ENCODE measurements at places on chromosomes 6 and 20.
A peak's percentile ranks its signal among the peaks of the same experiment; 100 is the strongest.

GRCh38 chr6:106380407-106380806 lies 19.9 kb downstream of the CRYBG1 start:
- DNase-seq, result no peak

DNA sequence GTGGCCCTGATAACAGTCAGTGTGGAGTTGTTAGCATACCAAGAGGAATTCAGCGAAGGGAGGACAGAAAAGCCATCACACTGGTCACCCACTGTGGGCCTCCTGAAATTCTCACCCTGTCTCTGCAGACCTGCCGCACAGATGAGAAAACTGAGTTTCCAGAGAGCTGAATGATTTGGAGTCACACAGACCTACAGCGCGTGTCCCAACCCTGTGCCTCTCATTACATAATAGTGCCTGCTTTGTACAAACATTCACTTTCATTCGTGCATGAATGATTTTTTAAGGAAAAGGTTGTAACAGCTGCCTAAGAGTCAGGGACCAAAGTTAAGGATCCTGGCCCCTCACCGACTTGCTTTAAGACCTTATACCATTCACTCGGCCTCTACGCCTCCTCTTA lies 62.7 kb downstream of the THBS2 start:
- DNase-seq, result no peak

DNA sequence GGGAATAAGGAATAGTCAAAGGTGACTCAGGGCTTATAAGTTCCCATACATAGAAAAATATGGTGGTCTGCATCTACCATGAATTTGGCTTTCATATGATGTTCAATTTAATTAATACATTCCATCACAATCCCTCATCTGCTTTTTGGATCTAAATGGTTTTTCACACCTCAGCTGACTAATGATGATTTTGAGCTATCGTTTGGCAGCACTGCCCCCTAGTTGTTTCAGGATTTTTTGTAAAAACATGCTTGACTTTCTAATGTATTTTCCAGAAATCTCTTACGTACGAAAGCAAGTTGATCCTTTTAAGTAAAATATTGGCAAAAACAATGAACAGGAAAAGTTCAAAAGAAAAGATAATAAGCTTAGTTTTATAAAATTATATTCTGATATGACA lies 408.6 kb upstream of the ADGRB3 start:
- no peak for DNase-seq

- DNase-seq, result peak; percentile 24
Measured at GRCh38 chr6:52574709-52575501, 2.0 kb downstream of the TRAM2 start.

DNA sequence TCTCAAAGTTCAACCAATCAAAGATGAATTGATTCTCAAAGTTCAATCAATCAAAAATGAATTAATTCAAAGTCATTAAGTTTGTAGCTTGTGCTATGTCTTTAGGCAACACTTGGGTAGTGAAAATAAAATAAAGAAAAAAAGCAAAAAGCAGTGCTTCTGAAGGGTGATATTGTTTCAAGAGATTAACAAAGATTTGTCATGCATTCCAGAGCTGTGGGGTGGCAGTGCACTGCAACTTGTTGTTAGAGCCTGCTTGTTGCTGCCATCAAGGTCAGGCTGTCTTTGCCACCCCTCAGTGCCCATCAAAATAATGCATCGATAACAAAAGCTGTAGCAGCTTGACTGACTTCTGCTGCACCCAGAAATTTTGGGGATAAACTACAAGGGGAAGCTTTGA lies 128.6 kb downstream of the RNF144B start:
- DNase-seq, result no peak

DNA sequence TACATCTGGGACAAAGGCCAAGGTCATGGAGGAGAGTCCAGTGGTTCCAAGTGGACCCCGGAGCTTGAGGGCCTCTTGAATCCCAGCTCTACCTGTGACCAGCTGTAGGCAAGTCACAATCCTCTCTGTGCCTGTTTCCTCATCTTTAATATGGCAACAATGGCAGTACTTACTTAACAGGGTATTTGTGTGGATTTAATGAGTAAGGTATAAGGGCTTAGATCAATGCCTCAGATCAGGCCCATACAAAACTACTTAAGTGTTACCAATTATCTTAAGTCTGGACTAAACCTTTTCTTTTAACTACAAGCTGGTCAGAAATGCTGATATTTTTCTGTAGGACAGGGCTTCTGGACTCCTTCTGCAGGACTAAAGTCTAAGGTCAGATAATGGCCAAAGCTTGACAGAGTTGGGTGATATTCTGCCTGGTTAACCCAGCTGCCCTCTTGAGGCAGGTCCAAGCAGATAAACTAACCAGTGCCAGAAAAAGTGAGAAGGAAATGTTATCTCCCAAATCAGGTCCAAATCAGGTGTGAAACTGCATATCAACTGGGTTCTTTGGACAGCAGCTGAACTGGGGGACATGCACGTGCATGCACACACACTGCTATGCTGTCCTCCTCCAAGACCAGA lies 2.2 kb downstream of the SULF2 start:
- no peak for DNase-seq

DNA sequence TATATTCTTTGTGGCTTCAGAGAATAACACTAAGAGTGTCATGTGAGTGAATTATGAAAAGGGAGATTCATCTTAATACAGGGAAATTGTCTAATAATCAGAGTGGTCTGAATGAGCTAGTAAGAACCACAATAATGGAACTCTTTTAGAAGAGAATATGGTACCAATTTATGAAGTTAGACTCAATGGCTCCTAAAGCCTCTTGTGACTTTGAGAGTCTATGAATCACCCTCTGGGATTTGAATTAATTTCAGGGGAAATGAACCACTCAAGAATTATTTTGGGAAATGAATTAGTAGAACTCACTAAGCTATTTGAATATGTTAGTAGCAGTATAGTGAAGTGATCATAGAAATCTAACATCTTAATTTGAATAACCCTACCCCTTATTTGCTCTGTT lies 14.3 kb downstream of the PCMT1 start:
- no peak for DNase-seq

DNA sequence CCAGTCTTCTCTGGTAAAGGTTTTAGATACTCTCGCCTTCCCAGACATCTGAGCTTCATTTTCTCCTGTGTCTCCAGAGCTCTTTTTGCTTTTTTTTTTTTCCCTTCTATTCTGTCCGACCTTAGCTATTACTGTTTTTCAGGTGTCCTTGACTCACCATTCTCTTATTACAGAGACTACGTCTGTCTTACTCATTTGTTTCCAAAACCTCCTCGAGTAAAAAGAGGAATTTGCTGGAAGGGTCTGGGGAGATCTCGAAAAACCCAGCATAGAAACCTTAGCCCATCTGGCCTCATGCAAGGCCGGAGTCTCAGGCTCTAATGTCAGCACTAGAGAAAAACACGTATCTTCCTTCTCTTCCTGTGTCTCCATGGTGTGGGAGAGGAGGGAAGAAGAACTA lies 109.2 kb upstream of the CARMIL1 start:
- no peak for DNase-seq

GRCh38 chr6:137645850-137646249 lies 151.7 kb upstream of the OLIG3 start:
- DNase-seq, result no peak

GRCh38 chr20:20856306-20856705 lies 143.9 kb upstream of the RALGAPA2 start:
- no peak for DNase-seq

- DNase-seq, result no peak
Measured at GRCh38 chr6:96299525-96299924, 222.1 kb upstream of the UFL1 start.

GRCh38 chr6:126723541-126724170 lies 383.7 kb downstream of the CENPW start:
- DNase-seq, result no peak

- no peak for DNase-seq
Measured at GRCh38 chr20:44924541-44924940, 14.7 kb downstream of the PABPC1L start.

GRCh38 chr6:129476810-129477209 lies 233.2 kb downstream of the ARHGAP18 start:
- DNase-seq, result no peak

DNA sequence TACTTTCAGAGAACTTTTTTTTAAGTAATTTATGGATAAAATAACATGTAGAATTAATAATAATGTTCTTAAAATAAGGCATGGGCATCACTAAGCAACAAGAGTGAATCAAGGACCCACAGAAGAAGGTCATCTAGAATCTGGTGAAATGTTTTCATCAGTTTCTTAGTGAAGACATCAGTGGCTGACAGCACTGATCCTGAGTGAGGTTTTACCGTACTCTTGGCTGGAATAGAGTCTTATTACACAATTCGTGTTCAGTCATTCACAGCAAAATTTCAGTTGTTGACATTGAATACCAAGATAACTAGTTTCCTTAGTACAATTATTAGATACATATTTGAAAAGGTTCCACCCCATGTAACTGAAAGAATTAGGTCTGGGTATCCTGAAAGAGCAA lies 140.4 kb downstream of the C6orf58 start:
- no peak for DNase-seq

GRCh38 chr20:50868509-50869495 lies 62.4 kb downstream of the ADNP start:
- no peak for DNase-seq

DNA sequence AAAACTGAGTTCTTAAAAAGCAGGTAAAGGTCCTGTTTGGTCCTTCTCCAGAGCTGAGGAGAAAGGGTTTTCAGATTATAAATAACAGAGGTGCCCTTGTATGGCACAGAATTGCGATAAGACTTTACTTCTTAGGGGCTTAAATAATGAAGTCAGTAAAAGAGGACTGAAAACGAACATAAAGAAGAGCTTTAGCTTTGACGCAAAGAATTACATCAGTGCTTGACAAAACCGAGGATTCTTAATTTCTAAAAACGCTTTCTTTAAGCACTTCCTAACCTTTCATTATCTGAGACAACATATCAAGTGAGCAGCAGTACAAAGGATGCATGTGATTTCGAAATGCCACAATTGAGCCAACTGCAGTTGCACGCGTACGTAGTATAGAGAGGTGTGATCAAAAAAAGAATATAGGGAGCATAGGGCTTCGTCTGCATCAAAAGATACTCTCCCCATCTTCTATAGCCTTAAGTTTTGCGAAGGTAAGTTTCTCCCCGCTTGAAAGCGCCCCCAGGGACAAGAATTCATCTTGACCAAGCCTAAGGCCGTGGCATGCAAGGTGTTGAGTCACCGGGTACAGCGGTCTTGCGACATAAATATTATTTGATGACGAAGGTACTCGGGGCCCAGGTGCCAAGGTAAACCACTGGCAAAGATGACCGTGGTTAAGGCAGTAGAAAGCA lies 778 bp upstream of the LOC128125822 start:
- DNase-seq, result no peak

DNA sequence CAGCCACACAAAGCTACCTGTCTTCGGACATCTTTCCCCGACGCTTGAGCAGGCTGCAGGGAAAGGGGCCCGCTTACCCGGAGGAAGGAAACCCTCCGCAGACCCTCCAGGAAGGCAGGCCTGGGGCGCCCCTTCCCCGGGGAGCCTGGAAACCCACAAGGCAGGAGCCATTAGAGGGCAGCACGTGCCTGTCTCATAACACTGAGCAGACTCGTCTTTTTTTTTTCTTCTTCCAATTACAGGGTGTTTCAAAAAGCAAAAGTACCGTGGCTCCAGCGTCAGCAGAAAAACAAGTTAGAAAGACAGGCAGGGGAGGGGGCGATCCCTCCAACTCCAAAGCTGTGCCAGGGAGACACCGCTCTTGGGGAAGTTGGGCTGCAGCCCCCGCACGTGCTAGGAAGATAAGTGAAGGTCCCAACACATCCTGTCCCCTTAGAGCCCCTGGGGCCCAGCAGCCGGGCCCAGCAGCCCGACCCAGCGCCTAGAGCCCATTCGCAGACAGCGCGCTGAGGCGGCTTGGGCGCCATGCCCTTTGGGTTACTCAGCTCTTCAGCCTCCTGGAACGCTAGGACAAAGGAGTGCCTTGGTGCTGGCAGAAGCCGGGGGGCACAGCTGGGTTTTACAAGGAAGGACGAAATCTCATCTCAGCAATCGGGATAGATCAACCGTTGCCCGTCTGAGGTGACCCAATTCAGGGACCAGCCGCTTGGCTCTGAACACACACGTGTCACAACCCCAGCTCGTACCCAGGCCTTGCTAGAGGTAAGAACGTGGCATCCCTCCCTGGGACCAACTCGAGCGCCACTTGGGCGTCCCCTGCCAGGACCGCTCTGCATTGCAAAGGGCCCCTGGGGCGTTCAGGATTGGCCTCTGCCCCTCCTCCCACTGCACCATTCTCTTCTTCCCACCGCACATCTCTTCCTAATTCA lies 136.3 kb downstream of the LY86 start:
- DNase-seq, result no peak

DNA sequence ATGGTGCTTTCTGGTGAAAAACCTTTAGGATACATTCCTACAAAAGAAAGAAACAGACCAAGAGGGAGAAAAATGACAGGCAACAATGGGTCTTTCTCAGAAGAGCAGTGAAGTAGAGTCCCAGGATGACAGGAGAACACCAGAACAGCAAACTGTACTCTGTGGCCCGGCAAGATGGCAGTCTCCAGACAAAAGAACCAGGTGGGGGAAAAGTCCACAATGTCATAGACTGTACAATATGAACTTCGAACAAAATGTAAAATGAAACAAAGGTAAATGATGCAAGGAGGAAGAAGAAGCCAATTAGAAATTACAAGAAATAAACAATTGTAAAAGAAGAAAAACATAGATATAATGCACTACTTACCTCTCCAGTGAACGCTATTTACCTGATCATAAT lies 23.2 kb upstream of the HSF2 start:
- no peak for DNase-seq

DNA sequence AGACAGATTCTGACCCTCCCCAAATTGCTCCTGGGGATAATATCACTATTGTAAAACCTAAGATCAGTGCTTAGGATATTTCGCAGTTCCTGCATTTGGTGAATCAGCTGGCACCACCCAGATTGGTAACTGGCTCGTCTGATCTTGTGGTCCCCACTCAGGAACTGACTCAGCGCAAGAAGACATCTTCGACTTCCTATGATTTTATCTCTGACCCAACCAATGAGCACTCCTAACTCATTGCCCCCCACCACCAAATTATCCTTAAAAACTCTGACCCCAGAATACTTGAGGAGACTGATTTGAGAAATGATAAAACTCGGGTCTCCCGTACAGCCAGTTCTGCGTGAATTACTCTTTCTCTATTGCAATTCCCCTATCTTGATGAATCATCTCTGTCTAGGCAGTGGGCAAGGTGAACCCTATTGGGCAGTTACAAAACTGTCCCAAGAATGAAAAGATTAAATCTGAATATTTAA lies 55.7 kb upstream of the PRND start:
- peak; percentile 37 for DNase-seq

DNA sequence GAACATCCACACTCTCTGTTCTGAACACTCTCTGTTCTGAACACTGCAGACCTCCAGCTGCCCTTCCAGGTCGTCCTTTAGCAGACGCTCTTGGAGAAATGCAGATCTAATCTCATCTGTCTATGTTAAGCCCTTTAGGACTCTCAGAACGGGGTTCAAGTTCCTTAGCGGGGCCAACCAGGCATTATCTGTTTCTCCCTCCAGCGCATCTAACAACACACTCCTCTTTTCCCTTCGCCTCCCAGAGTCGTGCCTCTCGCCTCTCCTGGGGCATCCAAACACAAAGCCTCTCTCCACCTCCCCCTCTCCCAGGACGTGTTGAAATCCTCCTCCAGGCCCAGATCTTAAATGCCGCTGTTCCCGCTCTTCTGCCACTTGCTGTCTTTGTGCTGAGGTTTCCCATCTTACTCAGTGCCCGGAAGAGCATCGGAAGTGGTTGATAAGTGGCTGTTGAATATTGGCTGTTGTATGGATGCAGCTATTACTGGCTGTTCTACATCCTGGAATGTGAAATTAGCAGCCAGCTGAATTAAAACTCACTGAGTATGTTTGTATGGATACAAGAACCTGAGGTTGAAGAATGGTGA lies 108.4 kb upstream of the GGTLC1 start:
- no peak for DNase-seq

GRCh38 chr6:11428895-11429294 lies 108.7 kb upstream of the TMEM170B start:
- DNase-seq, result no peak

- DNase-seq, result no peak
Measured at GRCh38 chr20:31605902-31606803, 1.1 kb downstream of the ID1 start.
